ENCODE measurements at places on chromosomes 6 and 20.

DNA sequence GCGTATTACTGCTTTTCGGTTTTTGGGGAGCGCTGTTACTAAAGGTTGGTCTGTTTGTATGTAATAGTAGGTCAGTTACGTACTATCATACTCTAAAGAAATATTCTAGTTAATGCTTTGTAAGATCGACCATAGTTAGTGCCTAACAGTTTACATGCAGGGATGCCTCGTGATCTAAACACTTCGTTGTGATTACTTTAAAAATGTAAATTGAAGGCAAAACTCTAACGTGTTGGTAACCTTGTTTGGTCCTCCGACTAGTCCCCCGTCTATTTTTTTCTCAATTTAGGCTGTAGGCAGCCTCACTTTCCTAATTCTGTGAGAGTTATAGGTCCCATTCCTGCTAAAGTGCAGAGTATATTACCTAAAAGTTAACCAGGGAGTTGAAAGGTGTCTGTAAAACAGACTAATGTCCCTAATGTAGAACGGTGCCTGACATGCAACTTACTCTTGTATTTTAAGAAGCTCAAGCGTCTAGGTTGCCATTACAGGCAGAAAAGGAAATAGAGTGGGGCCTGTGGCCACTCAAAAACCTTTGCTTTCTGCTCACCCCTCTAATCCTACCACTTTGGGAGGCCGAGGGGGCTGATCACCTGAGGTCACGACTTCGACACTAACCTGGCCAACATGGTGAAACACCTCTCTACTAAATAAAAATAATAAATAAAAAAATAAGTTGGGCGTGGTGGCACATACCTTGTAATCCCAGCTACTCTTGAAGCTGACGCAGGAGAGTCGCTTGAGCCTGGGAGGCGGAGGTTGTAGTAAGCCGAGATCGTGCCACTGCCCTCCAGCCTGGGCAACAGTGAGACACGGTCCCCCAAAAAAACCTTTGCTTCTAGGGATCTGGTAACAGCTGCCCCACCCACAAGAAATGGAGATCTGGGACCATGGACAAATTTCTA lies 37.8 kb downstream of the HFE start:
- peak; percentile 55 for DNase-seq

DNA sequence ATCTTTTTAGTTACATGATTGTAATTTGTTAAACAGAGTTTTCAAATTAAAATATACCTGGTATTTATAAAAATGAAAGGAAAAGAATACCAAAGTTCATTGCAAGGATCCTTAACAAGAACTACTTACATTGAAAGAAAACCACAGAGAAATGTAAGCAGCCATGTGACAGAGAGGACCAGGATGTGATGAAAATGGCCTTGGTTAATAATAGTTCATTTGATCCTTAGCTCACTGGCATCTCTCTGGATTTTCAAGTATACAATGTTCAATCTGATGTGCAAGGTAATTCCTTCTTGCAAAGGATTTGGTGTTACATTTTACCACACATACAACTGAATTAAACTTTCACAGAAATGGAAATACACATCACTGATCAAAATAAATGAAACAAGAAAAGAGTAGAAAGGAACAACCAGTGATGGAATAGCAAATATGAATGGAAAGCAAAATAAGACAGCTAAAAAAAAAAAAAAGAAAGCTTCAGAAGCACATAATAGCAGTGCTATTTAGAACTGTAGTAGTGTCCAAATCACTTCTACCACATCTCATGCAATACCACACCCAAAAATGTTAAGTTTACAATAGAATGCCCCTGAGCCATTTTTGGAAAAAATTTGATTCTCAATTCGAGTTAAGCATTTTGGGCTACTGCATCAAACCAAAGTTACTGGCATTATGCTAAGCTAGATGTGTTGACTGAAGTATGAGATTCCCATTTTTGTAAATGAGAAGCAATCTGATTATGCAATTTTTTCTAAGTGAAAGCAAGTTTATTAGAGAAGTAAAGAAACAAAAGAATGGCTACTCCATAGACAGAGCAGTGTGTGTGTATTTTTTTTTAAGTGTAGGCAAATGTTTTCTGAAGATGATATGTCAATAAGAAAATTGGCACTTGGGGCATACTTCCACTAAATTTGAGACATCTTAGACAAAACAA lies 22.6 kb upstream of the HLA-A start:
- no peak for DNase-seq

DNA sequence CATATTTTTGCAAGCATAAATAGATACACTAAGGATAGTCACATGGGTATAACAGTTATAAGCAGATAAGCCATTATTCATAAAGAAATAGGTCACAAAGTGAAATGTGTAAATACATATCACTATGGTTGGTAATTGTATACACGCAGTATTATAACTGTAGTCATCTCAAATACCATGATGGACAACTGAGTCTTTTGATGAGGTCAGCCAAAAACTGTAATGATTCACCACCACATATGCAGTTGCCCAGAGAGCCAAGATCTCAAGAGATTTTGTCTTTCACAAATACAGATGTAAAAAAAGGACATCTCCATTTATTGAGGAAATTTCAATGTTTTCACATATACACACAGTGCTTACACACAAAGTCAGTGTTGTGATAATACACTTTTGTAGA lies 28.3 kb downstream of the ZNF292 start:
- no peak for DNase-seq

DNA sequence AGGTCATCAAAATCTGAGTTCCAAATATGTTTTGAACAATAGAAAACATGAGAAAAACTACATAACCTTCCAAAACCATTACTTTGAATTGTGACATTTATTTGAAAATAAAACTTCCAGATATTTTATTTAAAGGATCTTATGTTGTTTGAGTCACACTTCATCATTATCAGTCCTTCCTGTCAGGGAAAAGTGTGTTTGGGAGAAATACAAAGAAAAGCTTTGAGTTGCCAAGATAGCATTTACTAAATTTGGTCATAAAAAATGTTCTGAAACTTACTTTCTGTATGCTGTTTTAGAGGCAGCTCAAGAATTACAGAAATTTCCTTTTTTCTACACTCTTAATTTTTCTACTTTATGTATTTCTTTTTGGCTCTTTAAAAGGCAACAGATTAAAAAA lies 208.2 kb upstream of the RIN2 start:
- DNase-seq, result no peak

DNA sequence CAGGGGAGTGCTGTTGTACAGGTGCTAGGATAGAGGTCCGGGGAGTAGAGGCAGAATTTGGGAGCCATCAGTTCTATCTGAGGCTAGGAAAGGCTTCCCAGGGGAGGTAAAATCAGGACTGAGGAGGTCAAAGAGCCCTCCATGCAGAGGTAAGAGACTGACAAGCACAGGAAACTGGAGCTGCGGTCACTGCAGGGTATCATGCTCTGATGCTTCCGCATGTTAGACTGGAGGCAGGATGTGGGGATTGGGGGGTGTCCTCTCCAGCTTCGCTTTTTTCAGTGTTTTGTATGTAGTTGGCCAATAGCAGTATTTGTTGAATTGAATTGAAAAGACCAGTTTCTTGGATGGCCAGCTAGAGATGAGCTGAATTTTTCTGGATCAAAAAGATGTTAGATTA lies 87.8 kb downstream of the SLC22A3 start:
- DNase-seq, result no peak

- DNase-seq, result peak; percentile 78
Observed at GRCh38 chr20:49541733-49542513, 26.0 kb downstream of the PTGIS start.

DNA sequence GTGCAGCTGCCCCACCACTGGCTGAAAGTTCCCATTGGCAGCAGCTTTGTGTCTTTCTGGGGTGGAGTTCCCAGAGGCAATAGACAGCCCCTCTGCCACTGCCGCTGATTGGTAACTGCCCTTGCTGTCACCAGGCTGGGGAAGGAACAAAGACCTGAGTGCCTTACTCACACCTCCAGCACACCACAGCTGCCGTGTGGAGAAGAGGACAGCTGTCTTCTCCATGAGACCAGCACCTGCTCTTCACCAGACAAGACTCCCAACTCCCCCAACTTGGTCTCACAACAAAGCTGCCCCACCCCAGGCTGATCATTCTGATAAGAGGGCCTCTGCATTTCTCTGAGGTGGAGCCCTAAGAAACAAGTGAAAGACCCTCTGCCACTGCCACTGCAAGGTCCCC lies 39.7 kb upstream of the PTCHD4 start:
- DNase-seq, result no peak

DNA sequence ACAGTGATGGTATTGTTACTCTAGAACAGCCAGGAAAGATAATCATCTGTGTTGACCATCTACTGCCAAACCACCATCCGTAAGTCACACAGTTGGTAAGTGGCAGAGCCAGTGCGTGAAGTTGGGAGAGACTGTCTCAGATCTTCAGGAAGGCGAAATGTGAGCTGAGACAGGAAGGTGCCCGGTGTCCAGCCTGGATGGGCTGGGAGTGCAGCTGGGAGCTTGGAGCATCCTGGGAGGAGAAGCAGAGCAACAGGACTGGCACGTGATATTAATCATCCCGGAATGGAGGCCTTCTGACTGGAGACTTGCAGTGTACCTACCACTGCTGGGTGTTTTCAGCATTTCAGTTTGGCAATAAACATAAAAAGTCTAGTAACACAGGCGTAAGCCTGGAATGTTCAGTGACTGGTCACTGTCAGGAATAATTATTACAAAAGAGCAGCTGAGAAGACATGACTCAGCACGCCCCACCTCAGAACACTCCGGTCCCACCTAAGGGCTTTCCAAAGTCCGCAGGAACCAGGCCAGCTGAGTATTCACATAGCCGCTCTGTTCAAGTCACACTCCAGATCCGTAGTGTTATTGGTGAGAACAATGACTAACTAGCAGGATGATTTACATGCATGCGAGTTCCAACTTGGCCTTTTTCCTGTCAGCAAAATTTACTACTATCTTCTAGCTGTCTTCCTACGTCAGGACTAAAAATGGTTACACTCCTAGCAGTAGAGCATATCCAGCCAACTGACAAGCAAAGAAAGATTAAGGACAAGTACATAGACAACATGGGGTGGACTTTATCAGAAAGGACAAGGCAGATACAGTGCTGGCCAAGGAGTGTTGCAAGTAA lies 45.1 kb upstream of the PNRC1 start:
- DNase-seq, result peak; percentile 82

GRCh38 chr20:44959638-44960102 lies 527 bp downstream of the TOMM34 start:
- peak; percentile 16 for DNase-seq

GRCh38 chr6:137269803-137270202 lies 50.6 kb upstream of the IFNGR1 start:
- DNase-seq, result no peak

GRCh38 chr6:7954477-7955200 lies 44.1 kb upstream of the TXNDC5 start:
- DNase-seq, result no peak

- no peak for DNase-seq
Observed at GRCh38 chr6:71733970-71734899, 152.1 kb upstream of the RIMS1 start.

DNA sequence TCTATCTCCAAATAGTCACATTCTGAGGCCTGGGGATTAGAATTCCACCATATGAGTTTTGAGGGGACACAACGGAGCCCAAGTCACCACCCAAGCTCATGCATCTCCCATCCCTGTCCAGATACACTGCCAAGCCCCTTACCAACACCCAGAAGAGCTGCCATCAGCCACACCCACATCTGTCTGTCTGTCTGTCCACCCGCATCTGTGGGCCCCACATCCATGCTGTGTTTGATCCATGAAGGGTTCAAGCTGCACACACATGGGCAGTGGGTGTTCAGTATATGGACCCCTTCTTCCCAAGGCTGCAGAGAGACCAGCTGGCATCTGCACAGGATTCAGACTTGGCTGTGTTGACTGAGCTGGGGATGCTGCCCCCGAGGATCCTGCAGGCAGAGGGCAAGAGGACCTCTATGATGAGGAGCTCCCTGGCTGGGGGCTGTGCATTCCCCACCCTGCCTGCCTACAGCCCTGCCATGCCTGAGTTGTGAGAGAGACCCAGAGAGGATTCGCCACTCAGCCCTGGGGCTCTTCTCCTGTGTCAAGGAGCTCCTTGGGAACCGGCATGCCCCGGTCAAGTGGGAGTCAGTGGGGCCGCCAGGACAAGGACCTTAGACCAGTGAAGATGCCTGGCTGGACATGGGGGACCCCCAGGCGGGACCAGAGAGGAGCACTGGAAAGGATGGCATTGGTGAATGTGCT lies 206.4 kb downstream of the SYNDIG1 start:
- no peak for DNase-seq

DNA sequence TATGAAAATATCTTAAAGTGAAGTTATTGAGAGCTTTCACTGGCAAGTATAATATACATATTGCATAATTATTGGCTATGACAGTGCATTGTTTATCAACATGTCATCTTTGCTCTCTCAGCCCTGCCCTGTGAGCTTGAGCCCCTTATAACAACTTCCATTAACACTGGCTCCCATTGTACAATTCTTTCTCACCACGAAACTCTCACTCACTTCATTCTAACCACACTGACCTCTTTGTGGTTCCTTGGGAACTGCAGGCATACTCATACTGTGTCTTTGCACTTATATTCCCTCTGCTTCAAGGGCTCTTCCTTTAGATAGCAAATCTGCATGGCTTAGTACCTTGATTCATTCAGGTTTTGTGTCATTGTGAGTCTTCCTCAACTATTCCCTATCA lies 411.8 kb downstream of the CDKAL1 start:
- DNase-seq, result no peak

GRCh38 chr20:64025101-64025825 lies 10.7 kb upstream of the C20orf204 start:
- no peak for DNase-seq

DNA sequence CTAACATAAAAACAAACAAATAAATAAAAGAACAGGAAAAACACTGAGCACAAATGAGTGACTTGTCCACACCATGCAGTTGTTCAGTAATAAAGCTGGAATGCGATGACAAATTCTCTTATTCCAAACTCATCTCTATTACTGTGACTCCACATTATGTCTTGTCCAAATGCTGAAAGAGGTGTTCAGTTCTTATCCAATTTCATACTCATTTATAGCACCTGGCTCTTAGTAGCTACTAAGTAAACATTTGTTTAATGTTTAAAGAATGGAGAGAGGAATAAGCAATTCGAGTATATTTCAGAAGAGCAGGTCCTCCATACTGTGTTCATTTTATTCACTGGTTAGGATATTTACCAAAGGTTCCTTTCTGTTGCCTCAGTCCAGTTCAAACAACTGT lies 439.0 kb upstream of the JAG1 start:
- no peak for DNase-seq

DNA sequence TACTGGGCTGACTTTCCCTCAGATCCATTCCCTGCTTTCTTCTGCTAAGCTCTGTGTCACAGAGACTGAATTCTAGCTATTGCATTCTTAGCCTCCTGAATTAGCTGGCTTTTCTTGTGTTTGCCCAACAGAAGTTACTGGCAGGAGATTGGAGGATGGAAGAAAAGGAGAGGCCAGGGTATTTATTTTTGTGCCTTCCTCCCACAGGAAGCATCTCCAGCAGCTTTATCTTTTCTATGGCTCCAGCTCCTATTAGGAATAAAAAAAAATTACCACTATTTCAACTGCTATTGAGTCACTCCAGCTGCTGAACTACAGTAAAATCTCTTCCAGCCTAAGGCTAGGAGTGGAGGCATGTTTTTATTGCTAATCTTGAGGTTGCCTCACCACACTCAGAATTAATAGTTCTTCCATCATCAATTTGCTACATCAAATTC lies 492.4 kb downstream of the RFPL4B start:
- no peak for DNase-seq

Data from muscle of arm (tissue), 14 donors.